CD4-positive, CD25-positive, alpha-beta regulatory T cell (primary cell): ENCODE measurements at places on chromosomes 12 and 14.

DNA sequence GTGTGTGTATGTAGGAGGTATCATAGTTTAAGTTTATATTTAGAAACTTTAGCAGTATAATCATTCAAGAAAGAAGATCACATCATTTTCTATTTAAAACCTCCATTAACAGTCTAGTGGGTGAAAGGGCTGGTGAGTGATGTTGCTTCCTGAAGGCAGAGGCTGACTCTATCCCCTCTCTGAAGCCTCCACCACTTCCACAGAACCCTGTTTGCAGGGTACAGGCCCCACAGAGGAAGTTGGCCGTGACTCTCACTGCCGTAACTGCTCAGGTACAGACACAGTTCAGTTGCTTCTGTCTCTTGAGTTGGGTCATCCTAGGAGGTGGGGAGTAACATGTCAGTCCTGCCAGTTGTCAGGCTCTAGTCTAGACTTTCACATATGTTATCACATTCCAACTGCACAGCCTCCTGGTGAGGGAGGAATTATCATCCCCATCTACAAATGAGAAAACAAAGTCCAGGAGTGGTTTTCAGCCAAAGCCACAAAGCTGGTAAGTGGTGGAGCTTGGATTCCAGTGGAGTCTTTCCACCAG, 31.5 kb downstream of the CFL2 start:
- no peaks in the 10 kb centered on the region for H3K4me1 ChIP-seq
- no peak for DNase-seq
- no peaks in the 10 kb centered on the region for H3K27me3 ChIP-seq
- H3K27ac ChIP-seq, result no peak overlapping the region

DNA sequence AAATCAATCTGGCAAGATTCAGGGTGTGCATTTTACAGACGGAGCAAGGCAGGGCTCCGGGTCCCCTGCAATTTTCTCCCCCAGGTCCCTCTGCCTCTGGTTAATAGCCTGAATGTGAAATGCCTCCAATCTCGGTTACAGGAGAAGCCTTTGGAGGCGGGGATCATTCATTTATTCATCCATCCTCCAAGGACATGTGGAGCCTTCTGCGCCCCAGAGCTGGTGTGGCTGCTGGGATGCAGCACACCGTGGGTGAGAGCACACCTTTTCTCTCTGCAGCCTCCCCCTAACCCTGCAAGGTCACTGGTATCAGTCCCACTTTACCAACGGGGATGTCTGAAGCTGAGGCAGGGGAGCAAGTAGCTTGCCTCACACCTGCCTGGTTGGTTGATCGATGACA, 35.4 kb downstream of the CMKLR1 start:
- no peak overlapping the region for H3K4me3 ChIP-seq
- no peak overlapping the region for H3K27ac ChIP-seq
- H3K36me3 ChIP-seq, result no peaks in the 10 kb centered on the region
- H3K4me1 ChIP-seq, result peaks cover 65% of the 10 kb centered on the region

DNA sequence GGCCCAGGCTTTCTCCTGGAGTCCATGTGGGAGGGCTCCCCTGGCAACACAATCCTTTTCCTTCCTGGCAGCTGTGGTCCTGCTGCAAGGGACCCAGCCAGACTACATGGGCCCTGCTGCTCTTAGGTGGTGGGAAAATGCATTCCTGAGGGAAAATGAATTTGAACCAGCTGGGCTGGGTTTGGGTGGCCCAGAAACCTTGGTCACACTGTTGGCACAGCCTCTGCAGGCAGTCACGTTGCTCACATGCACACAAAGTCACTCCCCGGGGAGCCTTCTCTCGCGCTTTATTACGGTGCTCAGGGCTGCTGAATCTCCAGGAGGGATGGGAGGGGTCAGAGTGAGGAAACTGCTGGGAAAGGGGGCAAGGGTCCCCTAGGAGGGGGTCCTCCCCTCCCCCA, 17.2 kb downstream of the PLEKHG3 start:
- no peak overlapping the region for H3K4me3 ChIP-seq
- no peaks in the 10 kb centered on the region for H3K27me3 ChIP-seq
- no peaks in the 10 kb centered on the region for H3K36me3 ChIP-seq
- H3K4me1 ChIP-seq, result peaks cover 52% of the 10 kb centered on the region

DNA sequence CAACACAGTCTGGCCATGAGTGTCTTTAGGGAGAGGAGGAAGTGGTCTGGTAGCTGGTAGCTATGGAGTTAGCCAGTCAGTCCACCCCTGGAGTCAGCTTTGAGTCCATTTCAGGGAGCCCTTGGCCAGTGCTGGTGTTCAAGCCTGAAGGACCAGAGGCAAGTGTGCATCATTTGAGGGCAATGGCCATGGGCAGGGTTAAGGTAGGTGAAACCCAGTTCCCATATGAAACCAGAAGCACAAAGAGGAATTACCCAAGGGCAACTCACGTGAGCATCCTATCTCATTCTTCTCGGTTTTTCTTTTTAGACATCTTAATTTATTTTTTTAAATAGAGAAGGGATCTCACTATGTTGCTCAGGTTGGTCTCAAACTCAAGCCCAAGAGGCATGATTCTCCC, 61.3 kb upstream of the ACTN1 start:
- DNase-seq, result no peak
- no peak overlapping the region for H3K4me3 ChIP-seq
- H3K36me3 ChIP-seq, result no peaks in the 10 kb centered on the region

GRCh38 chr14:73973497-73973896, 23.4 kb downstream of the COQ6 start:
- no peaks in the 10 kb centered on the region for H3K4me1 ChIP-seq
- H3K27me3 ChIP-seq, result no peaks in the 10 kb centered on the region
- no peak overlapping the region for H3K27ac ChIP-seq
- no peak overlapping the region for H3K4me3 ChIP-seq
- no peak for DNase-seq

GRCh38 chr12:14249368-14249767, 116.1 kb upstream of the ATF7IP start:
- DNase-seq, result no peak
- no peaks in the 10 kb centered on the region for H3K27me3 ChIP-seq
- H3K4me1 ChIP-seq, result no peaks in the 10 kb centered on the region
- no peak overlapping the region for H3K4me3 ChIP-seq

DNA sequence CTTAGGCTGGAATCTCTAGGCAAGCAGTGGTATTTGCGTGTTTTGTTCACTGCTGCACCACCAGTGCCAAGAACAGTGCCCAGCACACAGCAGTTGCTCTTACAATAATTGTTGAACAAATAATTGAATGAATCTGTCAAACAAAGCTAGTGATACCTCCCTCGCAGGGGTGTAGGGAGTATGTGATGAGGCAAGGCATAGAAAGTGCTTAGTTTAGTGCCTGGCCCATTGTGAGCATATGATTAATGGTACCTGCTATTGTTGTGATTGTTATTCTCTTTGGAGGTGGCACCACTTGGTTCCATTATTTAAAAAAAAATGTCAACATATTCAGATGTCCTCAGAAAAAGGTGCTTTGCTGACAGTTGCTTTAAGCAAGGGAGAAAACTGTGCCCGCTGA, 210.1 kb upstream of the TBX3 start:
- H3K4me3 ChIP-seq, result no peak overlapping the region
- H3K4me1 ChIP-seq, result no peaks in the 10 kb centered on the region
- DNase-seq, result no peak
- H3K27ac ChIP-seq, result no peak overlapping the region
- no peaks in the 10 kb centered on the region for H3K27me3 ChIP-seq

GRCh38 chr14:101064121-101064661, 160.7 kb upstream of the RTL1 start:
- H3K4me3 ChIP-seq, result no peak overlapping the region
- no peaks in the 10 kb centered on the region for H3K27me3 ChIP-seq
- H3K36me3 ChIP-seq, result no peaks in the 10 kb centered on the region

GRCh38 chr12:84982888-84983287, 53.2 kb downstream of the TSPAN19 start:
- no peak for DNase-seq
- H3K4me3 ChIP-seq, result no peak overlapping the region
- H3K36me3 ChIP-seq, result no peaks in the 10 kb centered on the region
- H3K27me3 ChIP-seq, result no peaks in the 10 kb centered on the region
- H3K27ac ChIP-seq, result no peak overlapping the region

DNA sequence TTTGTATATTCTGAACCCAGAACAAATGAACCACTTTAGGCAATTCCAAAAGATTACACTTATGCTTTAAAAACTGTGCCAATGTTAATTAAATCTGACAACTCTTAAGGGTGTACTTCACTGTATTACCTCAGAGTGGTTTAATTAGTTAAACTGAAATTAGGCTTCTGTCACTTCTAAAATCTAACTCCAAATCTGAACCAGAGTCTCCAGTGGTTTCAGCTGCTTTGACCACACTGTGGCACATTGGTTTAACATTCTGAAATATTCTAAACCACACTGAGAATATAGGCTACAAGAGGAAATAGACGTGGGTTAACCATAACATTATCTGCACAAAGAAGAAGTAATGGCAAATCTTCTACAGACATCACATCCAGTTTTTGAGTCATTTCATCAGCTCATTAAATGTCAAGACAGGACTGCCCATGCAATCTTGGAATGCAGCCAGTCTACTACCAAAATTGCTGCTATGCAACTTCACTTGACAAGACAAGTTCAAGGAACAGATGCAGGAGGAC, 94.8 kb downstream of the LRP6 start:
- H3K27me3 ChIP-seq, result peaks cover 4% of the 10 kb centered on the region
- no peak overlapping the region for H3K27ac ChIP-seq
- DNase-seq, result no peak
- H3K36me3 ChIP-seq, result no peaks in the 10 kb centered on the region
